M059J (cell line): ENCODE measurements at places on chromosomes 6 and 20. TPM values are rescaled to one million over a fixed set of nuclear protein-coding genes. Genes with fewer than 3 reads are reported as not detected.

SLC12A5 gene
- total RNA-seq, result 0.37 and 1.8 TPM in 2 replicates

SALL4 gene
- 1.6 and 2.4 TPM in 2 replicates for total RNA-seq

- no peak for DNase-seq
Measured at GRCh38 chr20:18414140-18414539, 52.7 kb downstream of the DZANK1 start.

- no peak for DNase-seq
Measured at GRCh38 chr6:134948691-134949090, 1.2 kb downstream of the ALDH8A1 start.

GRCh38 chr20:52945268-52945667 lies 26.9 kb upstream of the TSHZ2 start:
- DNase-seq, result no peak

GRCh38 chr20:49698477-49698876 lies 15.2 kb downstream of the B4GALT5 start:
- no peak for DNase-seq

GRCh38 chr6:136793363-136793762 lies 1.1 kb upstream of the MAP3K5 start:
- DNase-seq, result no peak

DNA sequence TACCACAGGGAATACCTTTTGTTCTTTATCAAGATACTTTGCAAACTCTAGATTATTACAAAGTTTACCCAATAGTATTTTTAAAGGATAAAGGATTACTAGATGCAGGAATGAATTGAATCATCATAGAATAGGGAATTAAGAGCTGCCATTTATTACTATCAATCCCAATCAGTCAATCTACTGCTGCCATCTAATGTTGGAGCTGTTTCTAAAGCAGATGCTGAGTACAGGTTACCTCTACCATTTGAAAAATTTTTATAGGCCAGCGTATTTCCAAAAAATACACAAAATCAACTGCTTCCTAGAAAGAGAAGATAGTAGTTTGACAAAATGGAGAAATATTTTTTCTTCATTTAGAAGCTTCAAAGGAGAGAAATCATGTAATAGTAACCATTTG lies 520.4 kb downstream of the ADGRB3 start:
- DNase-seq, result peak; percentile 48

GRCh38 chr6:157184202-157185015 lies 138.9 kb downstream of the TMEM242 start:
- peak; percentile 51 for DNase-seq

- DNase-seq, result peak; percentile 74
Measured at GRCh38 chr20:10673176-10673841, 490 bp downstream of the JAG1 start.

GRCh38 chr20:38034108-38034649 lies 633 bp downstream of the RPRD1B start:
- peak; percentile 18 for DNase-seq

- DNase-seq, result no peak
Measured at GRCh38 chr20:37253087-37253486, 8.5 kb downstream of the GHRH start.

DNA sequence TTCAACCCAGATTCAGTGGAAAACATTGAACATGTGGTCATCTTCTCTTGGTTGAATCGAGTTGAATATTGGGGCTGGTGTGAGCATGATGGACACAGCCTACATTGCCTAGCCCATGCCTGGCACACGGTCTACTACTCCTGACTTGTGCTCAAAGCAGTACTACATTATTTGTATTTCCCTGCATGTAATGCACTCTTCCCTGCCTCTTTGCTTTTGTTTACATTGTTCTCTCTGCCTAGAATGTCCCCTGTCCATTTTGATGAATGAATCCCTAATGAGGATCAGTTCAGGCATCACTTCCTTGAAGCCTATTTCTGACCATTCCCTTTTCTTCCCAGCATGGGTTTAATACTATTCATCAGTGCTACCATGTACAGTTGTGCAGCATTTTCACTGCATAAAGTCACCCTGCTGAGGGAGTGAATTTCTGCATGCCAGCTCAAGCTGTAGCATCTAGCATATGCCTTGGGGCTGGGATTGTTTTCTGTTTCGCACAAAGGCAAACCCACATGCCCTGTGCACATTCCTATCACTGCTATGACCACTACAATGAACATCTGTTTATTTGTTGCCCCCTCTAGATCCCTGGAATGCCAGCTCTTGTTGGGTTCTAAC lies 75.3 kb upstream of the CCN6 start:
- peak; percentile 24 for DNase-seq
